ENCODE measurements at places on chromosomes 7 and 10. TPM values are rescaled to one million over a fixed set of nuclear protein-coding genes. Genes with fewer than 3 reads are reported as not detected.

Gene LAMB4
- total RNA-seq = not detected

DNA sequence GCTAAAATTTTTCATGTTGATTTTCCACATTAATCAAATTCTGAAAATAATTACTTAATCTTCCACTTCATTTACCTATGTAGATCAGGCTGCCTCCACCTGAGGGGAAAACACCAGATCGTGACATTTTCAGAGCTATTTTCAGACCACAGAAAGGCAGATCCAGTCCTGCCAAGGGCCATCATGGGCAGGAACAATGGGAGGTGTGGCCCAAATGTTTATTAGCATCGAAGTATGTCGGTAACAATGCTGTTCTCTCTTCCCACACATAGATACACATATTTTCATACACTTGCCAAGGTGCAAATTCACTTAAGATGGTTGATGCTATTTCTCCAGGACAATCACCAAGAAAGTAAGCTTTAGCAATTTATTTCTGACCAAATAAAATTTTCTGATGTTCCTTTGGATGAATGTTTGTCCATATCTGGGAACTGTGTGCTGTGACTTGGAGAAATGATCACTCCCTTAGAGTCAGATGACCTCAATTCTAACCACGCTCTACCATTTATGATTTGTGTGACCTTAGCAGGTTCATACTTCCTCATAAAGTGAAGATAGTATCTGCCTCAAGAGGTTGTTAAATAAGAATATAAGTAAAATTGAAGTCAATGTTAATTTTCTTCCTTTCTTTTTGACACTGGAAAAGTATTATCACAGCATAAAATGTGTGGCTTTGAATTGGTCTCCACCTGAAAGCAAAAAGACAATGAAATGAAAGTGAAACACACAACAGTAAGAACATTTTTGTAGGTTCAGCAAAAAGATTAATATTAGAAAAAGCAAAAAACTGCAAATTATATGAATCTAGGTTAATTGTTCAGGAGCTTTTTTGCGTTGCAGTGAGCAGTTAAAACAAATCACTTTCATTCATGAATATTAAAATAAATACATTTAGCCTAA is 310.4 kb upstream of the PHF14 start:
- H3K4me1 ChIP-seq = no peaks in the 10 kb centered on the region
- DNase-seq = no peak
- no peaks in the 10 kb centered on the region for H3K27me3 ChIP-seq
- no peak overlapping the region for H3K27ac ChIP-seq

- DNase-seq = no peak
- no peaks in the 10 kb centered on the region for H3K27me3 ChIP-seq
- no peaks in the 10 kb centered on the region for H3K36me3 ChIP-seq
- no peak overlapping the region for H3K4me3 ChIP-seq
- no peak overlapping the region for H3K27ac ChIP-seq
These were observed 33.2 kb downstream of the COL17A1 start for GRCh38 chr10:104052431-104052830.

Gene WEE2
- total RNA-seq = not detected

All from ascending aorta (tissue), 2 donors.